ENCODE measurements at places on chromosomes 3 and 15. TPM values are rescaled to one million over a fixed set of nuclear protein-coding genes. Genes with fewer than 3 reads are reported as not detected.

DNA sequence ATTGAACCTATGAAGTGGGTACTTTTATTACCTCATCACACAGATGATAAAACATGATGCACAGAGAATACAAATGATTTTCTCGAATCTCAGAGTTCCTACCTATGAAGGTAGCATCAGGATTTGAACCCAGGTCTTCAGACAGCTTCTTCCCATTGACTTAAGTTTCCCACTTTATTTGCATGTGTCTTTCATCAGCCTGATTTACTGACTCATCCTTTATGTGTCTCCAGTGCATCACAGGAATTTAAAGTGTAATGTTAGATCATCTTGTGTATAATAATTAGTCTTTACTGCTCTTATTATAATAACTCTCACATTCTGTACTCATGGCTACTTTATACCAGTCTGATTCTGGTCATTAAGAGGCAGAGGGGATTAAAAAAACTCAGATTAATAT lies 449.4 kb upstream of the SUCLG2 start:
- H3K27ac ChIP-seq, result no peak overlapping the region
- H3K27me3 ChIP-seq, result no peaks in the 10 kb centered on the region
- H3K4me3 ChIP-seq, result no peak overlapping the region
- no peak for DNase-seq
- no peaks in the 10 kb centered on the region for H3K4me1 ChIP-seq

DNA sequence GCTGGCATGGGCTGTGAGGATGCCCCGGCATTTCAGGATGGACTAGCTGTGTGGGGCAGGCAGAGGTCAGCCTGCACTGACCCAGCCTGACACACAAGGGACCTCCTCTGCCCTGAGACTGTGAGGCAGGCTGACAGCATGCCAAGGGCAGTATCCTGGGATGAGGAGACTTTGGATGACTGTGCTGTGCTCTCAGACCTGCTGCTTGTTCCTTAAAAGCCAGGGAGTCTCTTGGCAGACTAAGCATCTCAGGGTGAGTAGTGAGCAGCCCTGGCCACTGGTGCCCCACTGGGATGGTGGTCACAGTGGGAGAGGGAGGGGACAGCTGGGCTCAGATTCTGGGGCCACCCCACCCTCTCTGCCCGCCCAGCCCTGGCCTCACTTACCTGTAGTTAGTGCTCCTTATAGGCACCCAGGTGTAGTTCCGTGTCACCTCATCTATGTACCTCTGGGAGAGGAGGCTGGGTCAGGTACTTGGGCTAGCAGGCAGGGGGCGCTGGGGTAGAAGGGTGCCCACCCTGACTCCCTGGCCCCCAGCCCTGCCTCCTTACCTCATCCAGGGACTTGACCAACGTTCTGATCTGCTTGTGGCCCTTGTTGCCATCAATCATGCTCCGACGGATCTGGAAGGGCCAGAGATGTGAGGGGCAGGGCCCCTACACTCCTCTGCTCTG lies 16.1 kb upstream of the TMEM115 start:
- no peaks in the 10 kb centered on the region for H3K27me3 ChIP-seq
- H3K36me3 ChIP-seq, result no peaks in the 10 kb centered on the region
- no peak overlapping the region for H3K4me3 ChIP-seq

DNA sequence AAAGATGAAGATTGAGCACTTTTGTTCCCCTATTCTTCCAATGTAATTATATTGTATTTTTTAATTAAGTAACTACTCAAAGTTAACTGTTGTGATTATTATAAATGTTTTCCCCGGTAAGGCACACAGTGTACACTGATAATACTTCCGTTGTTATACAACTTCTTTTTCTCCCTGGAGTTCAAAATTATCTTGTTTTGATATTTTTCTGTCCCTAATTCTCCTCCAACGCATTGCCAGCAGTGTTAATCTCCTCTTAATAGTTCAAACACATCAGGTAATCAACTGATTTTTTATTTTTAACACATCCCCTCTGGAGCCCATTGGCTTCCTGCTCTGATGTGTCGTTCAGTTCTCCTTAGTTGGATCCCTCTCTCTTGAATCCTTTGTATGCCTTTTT lies 32.3 kb upstream of the MFSD1 start:
- DNase-seq, result no peak
- H3K27me3 ChIP-seq, result no peaks in the 10 kb centered on the region
- no peaks in the 10 kb centered on the region for H3K36me3 ChIP-seq
- no peak overlapping the region for H3K27ac ChIP-seq

DNA sequence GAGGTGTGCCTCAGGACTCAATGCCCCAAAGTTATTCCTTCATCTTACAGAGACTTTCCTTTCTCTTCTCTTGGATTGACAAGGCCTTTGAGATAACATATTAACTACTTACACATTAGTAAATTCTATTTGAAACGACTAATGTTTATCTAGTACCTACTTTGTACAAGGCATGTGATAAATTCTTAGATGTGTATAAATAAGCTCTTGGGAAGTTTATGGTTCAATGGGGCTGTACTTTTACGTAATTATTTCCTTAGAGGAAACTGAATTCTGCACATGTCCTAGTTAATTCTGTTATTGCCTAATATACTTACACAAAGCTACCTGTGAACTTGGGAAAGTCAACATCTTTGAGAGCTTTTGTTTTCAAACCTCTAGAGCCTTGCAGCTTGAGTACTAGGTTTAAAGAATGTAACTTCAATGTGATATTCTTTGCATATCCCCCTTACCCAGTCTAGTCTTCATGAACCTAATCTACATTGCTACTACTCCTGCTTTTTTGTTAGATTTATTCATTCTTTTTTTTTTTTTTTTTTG lies 58.5 kb upstream of the RAP2B start:
- no peaks in the 10 kb centered on the region for H3K4me1 ChIP-seq
- no peak overlapping the region for H3K27ac ChIP-seq
- H3K36me3 ChIP-seq, result no peaks in the 10 kb centered on the region
- no peak overlapping the region for H3K4me3 ChIP-seq
- H3K27me3 ChIP-seq, result no peaks in the 10 kb centered on the region
- no peak for DNase-seq

Gene SNX22
- 51.5 TPM for total RNA-seq

Gene CILP
- total RNA-seq, result not detected
